ENCODE measurements at places on chromosomes 1 and 21.
A peak's percentile ranks its signal among the peaks of the same experiment; 100 is the strongest.

DNA sequence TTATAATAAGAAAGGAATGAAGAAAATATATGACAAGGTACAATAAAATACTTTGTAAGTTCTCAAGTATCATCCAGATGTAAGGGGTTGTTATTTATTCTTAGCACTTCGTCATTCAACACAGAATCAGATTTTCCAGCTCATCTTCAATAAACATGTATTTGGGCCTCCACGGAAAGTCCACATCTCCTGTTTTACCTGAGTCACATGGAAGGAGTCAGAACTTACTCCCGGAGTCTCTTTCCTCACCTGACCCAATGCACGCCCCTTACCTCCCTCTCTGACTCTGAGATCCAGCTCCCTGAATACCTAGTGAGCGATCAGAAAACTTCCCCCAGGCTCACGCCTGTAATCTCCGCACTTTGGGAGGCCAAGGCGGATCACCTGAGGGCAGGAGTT, 1.5 kb upstream of the PMVK start:
- DNase-seq: no peak

GRCh38 chr1:205613854-205614412, 17.9 kb downstream of the ELK4 start:
- DNase-seq: no peak

- DNase-seq: peak; percentile 61
These were observed 92.0 kb downstream of the STUM start for GRCh38 chr1:226640321-226641136.

- DNase-seq: no peak
These were observed 2.8 kb upstream of the SPSB1 start for GRCh38 chr1:9289711-9290485.

DNA sequence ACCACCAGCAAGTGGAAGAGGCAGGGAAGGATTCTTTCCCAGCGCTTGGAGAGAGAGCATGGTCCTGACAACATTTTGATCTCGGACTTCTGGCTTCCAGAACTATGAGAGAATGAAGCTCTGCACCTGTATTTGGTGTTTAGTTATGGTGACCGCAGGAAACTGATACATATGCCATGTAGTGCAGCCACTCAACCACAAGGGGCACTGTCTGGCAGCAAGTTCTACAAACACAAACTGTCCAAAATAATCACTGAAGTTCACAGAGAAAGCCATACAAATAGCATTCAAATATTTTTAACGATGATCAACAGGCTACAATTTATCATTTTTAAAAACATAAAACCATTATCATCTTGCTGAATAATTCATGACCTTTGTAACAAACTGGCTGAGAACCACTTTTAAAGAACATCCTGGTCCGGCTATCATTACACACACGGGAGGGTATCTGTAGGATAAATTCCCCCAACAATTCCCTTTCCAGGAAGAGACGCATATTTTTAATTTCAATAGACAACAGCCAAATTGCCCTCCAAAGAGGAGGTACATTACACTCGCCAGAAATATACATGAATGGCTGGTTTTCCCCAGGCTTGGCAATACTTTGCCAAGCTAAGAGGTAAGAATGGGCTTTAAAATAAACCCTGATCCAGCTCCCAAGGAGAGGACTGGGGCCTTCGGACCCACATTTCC, 9.2 kb upstream of the CBR3 start:
- peak; percentile 68 for DNase-seq

DNA sequence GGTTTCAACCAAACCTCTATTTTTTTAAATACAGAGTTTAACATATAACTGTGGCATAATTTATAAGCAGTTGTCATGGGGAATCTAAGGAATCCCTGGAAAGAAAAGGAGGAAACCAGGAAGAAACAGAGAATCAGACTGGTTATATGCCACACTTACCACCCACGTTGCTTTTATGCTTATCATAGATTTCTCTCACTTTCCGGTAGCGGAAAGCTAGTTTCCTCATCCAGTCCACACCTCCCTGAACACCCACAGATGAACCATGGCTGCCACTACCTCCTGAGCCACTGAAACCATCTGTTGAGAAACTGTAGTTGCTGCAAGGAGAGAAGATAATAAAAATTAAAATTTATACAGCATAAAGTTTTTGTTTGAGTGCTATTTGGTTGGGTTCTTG, 33.5 kb downstream of the XKR8 start:
- DNase-seq: no peak

GRCh38 chr1:169595764-169596711, 9.8 kb upstream of the F5 start:
- DNase-seq: no peak

DNA sequence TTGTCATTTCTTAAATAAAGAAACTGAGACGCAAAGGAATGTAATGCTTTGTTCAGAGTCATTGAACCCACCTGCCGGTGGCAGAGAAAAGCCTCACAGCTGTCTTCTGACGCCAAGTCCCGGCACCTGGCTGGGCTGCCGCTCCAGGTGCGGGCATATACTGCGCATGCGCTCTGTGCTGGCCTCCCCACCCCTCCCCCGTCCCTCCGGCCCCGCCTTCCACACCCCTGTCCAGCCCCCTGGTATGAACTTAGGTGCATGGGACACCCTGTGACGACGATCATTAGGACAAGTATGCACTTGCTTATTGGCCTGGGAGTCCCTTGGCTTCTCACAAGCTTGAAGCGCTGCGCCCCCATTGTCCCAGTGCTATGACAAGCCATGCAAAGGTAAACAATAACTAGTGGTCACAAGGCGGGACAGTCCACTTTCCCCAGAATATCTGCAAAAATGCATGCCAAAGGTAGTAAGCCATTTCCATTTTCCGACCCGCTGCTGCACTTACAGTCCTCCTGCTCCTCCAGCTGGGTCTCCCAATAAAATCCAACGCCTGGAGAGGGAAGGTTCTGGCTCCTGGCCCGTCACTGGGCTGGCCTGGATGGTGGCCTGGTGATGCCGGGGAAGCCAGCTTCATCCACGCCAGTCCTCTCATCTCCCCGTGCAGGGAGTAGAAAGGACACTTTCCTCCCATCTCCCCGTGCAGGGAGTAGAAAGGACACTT, 100.4 kb downstream of the PSMG1 start:
- DNase-seq: peak; percentile 80

DNA sequence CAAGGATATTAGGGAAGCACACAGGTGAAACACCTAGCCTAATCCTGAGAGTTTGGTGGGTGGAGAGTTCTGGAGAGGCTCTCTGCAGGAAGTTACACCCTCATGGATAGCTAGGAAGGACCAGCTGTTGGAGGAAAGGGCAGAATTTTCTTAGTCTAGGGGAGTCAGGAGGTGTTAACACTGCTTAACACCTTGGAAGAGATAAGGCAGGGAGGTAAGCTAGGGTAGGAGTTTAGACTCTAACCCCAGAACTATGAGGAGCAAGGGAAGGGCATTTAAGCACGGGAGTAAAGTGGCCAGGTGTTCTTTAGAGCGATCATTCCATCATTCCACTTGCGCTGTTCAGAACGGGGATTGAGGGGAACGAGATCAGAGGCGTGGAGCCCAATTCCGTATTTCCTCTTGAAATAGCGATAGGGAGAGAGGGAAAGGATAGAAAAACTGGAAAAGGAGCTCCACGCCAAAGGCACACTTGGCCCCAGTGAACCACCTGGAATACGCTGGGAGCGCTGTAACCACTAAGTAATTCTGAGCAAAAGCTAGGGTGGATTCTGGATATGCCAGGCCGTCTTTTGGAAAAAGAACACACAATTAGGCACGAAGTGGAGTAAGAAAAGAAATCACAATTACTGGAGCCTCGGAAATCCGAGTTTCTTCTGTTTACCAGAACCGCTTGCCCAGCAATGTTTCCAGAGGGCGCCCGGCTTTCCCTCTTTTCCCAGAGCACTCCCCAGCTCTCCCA, 1.5 kb upstream of the GPR137B start:
- no peak for DNase-seq

DNA sequence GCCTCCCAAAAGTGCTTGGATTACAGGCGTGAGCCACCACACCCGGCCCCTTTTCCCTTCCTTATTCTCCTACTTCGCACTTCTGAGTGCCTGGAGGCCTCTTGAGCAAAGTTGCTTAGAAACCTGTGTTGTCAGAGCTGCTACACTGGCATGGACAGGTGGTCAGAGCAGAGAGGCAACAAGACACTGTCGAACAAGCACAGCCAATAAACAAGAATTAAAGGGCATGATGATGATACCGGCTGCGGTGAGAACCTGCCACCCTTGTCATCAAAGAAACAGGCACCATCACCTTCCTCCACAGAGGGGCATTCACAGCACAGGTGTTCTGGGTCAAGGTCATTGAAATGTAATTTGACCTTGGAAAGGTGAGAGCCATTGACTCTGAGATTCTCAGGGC, 23.3 kb downstream of the STUM start:
- DNase-seq: peak; percentile 56

DNA sequence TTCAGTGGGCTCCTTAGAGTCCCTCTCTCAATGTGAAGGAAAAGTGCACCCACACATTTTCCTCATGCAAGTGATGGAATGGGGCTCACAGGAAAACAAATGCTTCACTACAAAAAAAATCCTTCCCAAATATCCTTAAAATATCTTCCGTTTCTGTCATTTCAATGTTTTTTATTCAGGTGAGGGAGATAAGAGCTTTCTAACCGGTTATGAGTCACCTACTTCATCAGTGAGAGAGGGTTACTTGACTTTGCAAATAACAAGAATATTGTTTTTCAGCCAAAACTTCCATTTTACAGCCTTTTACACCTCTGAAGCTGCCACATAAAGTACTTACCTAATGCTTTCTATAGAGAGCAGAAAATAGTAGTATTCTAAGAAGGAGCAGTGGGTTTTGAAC, 98.3 kb upstream of the CD55 start:
- DNase-seq: no peak

GRCh38 chr1:91763252-91763651, 122.7 kb downstream of the TGFBR3 start:
- no peak for DNase-seq

- no peak for DNase-seq
These were observed 5.0 kb upstream of the ILDR2 start for GRCh38 chr1:166980383-166980782.

DNA sequence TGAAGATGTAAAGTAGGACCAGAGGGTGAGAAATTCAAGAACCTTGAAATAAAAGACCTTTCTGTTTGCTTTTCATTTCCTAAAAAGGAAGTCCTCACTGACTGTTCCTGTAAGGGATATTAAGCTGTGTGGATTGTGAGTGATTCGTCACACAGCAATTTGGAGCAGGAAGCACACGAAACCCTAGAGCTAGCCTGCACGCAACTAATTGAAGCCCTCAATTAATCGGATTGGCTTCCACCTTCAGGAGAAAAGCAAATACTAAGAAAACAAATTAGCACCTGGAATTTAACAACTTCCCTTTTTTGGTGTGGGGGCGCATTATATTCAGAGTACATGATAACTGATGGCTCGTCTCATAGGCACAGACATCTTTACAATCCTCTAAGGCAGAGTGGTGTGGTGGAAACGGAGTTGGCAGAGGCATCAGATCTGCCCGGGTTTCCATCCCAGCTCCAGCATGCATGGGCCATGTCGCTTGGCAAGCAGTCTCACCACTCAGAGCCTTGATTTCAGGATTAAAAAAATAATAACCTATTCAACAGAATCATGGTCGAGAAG, 95.2 kb downstream of the KCNJ15 start:
- DNase-seq: no peak

DNA sequence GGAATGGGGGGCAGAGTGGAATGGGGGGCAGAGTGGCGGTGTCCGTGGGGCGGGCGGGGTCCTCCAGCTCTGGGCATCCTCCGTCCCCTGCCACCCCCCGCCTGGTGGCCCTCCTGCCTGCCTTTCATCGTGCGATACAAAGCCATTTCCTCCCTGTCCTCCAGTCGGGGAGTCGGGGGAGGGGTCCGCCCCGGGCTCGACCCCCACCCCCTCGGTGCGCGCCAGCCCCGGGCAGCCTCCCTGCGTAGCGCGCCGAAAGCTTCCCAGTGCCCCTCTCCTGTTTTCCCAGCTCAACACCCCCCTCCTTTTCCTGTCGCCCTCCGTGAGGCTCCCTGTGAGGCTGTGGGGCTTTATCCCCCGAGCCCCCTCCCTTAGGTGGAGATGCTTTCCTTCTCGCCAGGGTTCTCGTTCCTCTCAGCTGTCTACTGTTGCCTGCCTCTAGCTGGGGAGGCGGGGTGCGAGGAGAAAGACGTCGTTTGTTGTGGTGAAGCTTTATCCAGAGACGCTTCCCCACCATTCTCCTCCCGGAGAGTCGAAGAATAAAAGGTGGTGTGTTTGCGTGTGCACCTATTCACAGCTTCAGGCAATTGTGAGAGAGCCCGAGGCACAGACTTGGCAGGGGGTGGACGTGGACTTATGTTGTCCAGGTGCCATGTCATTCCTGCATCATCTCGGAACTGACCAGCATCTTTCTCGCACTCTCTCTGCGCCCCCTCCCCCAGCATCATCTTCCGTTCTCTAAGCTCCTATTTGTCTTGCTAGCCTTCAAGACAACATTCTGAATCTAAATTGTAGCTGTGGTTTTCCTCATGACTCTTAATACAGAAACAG, 848 bp downstream of the DNM3 start:
- peak; percentile 24 for DNase-seq

DNA sequence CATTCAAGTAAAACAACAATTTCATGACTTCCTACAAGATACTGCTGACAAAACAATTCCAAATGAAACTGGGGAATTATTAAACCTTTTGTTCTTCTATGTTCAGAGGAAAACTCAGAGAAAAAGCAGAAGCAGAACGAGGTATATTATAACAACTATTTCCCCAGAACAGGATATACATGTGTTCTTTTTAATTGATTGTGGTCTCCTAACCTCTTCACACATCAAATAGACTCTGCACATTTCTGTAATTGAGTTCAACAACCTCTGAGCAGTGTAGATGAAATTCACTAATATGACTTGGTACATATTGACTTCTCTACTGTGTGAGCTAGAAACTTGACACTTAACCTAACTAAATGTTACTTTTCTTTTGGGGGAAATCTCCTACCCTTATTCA, 584.2 kb downstream of the NEGR1 start:
- DNase-seq: no peak

GRCh38 chr1:226233806-226234205, 10.3 kb downstream of the MIXL1 start:
- DNase-seq: no peak

DNA sequence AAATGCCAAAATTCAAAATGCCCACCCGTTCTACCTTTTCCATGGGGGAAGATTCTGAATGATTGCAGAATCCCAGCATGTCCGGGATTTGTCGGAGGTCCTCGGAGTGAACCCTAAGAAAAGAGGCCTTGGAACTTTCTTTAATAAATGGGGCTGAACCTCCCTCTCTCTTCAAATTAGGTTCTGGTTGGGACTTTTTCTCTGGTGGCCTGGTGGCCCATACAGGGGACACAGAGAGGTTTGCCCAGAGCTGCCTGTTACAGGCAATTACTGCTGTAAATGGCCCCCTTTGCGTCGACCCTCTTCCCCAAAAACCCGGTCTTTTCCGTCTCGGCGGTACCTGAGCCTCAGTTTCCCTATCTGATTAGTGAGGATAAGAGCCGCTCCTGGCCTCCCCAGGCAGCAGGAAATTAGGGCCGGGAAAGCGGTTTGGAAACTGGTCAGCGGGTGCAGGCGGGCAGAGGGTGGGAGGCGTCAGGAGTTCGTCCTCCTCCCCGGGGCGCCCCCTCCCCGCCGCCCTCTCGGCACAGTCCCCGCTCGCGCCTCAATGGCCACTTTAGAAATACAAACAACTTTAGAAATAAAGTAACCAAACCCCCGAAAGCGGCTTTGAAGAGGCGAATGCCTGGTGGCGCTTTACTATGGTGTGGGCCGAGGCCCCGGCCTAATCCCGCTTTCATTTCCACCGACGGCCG, 15.6 kb downstream of the PAX7 start:
- no peak for DNase-seq
